ENCODE measurements at places on chromosomes 3 and 15. TPM values are rescaled to one million over a fixed set of nuclear protein-coding genes. Genes with fewer than 3 reads are reported as not detected.

PEX5L gene
- not detected for total RNA-seq

GNAT1 gene
- total RNA-seq, result not detected

CTDSPL2 gene
- 73.8 TPM for total RNA-seq

CACNA2D2 gene
- total RNA-seq, result under 0.01 TPM

TMEM45A gene
- total RNA-seq, result 10.7 TPM

GABRB3 gene
- total RNA-seq, result 0.40 TPM

C3orf18 gene
- 0.87 TPM for total RNA-seq

DNA sequence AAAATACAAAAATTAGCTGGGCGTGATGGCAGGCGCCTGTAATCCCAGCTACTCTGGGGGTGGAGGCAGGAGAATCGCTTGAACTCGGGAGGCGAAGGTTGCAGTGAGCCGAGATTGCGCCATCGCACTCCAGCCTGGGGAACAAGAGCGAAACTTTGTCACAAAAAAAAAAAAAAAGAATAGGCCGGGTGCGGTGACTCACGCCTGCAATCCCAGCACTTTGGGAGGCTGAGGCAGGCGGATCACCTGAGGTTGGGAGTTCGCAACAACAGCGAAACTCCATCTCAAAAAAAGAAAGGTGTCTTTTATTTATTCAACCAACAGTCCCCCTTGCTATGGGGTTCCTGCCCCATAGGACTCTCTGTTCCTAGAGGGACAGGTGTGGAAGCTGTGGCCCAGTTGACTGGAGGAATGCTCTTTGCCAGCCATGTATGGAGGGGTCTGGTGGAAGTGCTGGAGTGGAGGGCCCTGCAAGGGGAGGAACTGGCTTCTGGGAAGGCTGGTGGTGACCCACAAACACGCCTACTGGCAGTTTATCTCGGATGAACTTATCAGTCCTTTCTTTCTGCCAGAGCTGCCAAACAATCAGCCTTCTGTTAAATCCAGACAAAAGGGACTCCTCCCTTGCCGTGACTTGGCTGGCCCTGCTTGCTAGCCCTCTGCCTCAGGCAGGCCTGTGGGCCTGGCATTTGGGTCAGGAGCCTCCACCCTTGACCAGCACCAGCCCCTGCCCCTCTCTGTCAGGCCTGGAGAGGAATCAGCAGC lies 4.6 kb upstream of the DAG1 start:
- no peak for DNase-seq

DNA sequence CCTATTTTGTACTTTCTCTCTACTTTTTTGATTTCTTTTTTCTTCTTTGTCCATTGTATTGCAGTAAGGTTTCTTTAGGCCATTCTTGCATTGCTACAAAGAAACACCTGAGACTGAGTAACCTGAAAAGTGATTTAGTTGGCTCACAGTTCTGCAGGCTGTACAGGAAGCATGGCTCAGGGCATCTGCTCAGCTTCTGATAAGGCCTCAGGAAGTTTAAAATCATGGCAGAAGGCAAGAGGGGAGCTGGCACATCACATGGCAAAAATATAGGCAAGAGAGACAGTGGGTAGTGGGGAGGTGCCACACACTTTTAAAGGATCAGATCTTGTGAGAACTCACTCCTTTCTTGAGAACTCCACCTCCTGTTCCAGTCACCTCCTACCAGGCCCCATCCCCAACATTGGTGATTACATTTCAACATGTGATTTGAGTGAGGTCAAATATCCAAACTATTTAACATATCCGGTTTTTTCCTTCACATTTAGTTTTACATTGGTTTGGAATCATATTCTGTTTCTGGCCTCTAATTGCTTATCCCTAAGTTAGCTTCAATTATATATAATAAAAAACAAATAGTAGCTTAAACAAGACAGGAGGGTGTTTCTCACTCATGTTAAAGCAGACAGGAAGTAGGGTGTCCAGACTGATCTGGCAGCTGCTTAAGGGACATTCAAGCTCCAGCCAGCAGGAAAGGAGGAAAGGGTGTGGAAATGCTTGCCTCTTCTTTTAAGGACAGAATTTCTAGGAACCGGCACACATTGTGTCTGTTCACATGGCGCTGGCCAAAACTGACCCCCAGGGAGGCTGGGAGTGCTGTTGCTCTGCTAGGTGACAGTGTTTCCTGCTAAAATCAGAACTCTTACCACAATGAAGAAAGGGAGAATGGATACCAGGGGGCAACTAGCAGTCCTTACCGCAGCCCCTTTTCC lies 28.8 kb upstream of the SKOR1 start:
- peak; percentile 53 for DNase-seq

DNA sequence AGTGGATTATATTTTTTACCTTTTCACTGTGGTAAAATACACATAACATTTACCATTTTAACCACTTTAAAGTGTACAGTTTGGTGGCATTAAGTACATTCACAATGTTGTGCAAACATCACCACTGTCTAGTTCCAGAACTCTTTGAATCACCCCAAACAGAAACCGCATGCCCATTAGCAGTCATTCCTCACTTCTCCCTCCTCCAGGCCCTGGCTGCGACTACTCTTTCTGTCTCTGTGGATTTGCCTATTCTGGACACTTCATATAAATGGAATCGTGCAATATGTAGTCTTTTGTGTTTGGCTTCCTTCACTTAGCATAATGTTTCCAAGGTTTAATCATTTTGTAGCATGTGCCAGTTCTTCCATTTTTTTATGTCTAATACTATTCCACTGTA lies 409.8 kb downstream of the NTRK3 start:
- no peak for DNase-seq

- no peak for DNase-seq
These were observed 423.4 kb upstream of the WNT5A start for GRCh38 chr3:55910543-55910942.

GRCh38 chr3:126351771-126352475 lies 5.3 kb downstream of the KLF15 start:
- DNase-seq, result no peak

- DNase-seq, result peak; percentile 55
These were observed 401.9 kb upstream of the IL12A start for GRCh38 chr3:159586571-159587202.

- DNase-seq, result no peak
These were observed 12.5 kb downstream of the STOML1 start for GRCh38 chr15:73979636-73980035.

- no peak for DNase-seq
These were observed 174.7 kb downstream of the MBNL1 start for GRCh38 chr3:152443212-152444023.

DNA sequence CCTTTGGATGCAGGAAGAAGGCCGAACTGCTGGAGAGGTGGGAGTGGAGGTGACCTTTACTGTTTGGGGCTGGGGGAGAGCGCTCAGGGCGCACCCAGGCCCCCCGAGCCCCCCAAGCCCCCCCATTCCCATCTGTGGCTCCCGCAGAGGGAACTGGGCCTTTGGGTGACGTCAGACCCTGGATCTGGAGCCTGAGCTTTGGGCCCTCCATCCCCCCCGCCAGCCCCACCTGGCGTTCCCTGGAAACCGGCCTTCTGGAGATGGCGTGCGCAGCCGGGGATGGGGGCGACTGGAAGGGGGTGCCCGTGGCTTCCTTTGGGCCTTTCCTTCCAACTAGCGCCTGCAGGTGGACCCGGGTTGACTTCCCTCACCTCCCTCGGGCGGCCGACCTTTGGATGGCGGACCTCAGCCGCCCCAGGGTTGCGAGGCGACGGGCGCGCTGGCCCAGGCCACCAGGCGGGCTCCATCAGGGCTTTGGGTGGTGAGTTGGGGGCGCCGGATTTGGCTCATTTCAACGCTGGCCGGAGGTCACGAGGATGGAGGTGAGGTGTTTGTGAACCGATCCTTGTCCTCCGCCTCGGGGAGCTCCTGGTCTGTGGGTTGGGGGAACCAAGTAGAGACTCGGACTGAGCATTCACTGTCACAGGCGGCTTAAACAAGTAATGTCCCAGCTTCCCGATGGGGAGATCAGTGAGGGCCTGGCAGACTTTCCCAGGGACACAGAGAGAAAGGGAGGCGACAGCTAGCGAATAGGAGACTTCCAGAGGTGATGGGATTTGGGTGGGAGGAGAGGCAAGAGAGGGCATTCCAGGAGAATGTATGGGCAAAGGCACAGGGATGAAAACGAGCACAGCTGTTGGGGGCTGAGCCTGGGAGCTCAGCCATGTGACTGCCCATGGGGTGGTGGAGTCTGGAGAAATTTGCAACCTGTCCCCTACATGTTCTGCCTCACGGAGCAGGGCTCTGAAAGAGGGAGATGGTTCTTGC lies 709 bp downstream of the SCAMP5 start:
- peak; percentile 27 for DNase-seq

GRCh38 chr3:72380711-72381493 lies 467.3 kb downstream of the SHQ1 start:
- DNase-seq, result no peak

DNA sequence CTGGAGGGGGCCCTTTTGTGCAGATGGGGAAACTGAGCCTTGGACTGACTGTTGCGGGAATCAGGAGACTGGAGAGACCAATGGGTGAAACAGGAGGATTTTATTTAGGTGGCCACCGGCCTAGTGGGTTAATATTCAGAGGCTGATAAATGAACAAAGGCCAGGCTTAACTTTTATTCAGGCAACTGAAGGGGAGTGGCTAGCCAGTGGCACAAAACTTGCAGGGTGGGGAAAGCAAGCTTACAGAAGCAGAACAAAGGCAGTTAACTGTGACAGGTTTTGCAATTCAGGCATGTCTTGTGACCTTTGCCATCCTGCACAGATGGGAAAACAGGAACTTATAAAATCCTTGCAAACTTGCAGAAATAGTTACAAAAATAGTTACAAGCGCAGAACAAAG lies 24.9 kb upstream of the ACAD9 start:
- no peak for DNase-seq

DNA sequence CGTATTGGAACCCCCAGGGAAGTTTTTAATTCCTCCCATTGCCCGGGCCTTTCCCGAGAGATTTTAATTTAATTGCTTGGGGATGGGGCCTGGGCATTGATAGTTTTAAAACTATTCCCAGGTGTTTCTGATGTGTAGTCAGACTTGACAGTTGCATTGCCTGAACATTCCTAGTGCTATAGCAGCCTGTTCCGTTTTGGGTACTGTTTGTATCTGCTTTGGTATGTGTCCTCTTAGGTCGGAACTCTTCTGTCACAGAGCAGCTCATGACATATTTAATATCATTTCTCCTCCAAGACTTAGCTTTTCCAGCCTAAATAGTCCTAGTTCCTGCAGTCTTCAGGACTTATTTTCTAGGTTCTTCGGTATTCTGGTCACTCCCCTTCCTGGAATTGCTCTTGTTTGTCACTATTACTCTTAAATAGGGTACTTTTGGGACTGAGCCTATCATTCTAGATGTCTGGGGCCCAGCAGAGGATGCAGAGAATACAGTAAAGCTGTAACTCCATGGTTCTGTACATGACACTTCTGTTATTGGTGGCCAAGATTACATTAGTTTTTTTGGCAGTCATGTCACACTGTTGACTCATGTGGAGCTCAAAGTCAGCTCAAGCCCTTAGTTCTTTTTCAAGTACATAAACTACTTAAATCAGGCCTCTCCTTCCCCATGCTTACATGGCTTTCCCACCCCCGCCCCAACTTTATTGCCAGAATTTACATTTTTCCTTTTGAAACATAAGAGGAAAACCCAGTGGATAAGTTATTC lies 81.5 kb downstream of the BBX start:
- no peak for DNase-seq

DNA sequence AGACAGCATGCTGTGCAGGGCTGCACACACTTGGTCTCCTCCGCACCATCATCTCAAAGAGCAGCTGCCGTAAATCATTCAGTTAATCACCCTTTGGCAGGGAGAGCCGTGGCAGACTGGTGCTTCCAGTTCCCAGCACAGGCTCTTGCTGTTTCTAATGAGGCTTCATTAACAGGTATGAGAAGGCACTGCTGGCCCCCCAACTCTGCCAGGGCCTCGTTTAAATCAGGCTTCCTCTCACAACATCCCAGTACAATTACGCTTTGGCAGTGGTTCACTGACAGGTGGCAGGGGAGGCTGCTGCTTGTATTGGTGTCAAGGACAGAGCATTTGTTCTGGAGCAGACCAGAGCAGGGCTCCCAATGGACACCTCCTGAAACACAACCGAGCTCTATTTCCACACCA lies 77.1 kb downstream of the BFSP2 start:
- no peak for DNase-seq
